Activated naive CD4-positive, alpha-beta T cell treated with anti-CD3 and anti-CD28 coated beads, Interleukin-2, amount 10 ng/mL, durations not matched to agents 5 hours and 36 hours (primary cell): ENCODE measurements at places on chromosomes 12 and 14. TPM values are rescaled to one million over a fixed set of nuclear protein-coding genes. Genes with fewer than 3 reads are reported as not detected.

Gene TMEM30B
- total RNA-seq: 0.55 TPM

Gene GPRC5D
- 0.83 TPM for total RNA-seq

Gene IL22
- total RNA-seq: not detected

Gene SLC39A5
- total RNA-seq: 0.58 TPM

Gene TRPV4
- total RNA-seq: not detected

Gene GLS2
- 1.8 TPM for total RNA-seq

Gene SMARCD1
- total RNA-seq: 54.6 TPM

Gene CCDC177
- not detected for total RNA-seq

Gene DNAH10
- total RNA-seq: 0.05 TPM

Gene AQP2
- total RNA-seq: not detected

Gene ANO4
- total RNA-seq: not detected

Gene ANKLE2
- 77.1 TPM for total RNA-seq

Gene ZNF10
- 9.2 TPM for total RNA-seq

Gene MANSC4
- total RNA-seq: not detected

Gene SLC4A8
- total RNA-seq: 9.2 TPM

Gene PLEKHG7
- not detected for total RNA-seq

Gene BEGAIN
- 1.4 TPM for total RNA-seq

Gene TEX52
- total RNA-seq: not detected

Gene C3AR1
- 2.3 TPM for total RNA-seq

Gene REP15
- 0.38 TPM for total RNA-seq
